ENCODE measurements at places on chromosomes 12 and 14.

GRCh38 chr14:101796479-101796878 lies 35.0 kb downstream of the PPP2R5C start:
- DNase-seq = no peak

- DNase-seq = no peak
These were observed 75.5 kb upstream of the RERGL start for GRCh38 chr12:18165422-18165871.

DNA sequence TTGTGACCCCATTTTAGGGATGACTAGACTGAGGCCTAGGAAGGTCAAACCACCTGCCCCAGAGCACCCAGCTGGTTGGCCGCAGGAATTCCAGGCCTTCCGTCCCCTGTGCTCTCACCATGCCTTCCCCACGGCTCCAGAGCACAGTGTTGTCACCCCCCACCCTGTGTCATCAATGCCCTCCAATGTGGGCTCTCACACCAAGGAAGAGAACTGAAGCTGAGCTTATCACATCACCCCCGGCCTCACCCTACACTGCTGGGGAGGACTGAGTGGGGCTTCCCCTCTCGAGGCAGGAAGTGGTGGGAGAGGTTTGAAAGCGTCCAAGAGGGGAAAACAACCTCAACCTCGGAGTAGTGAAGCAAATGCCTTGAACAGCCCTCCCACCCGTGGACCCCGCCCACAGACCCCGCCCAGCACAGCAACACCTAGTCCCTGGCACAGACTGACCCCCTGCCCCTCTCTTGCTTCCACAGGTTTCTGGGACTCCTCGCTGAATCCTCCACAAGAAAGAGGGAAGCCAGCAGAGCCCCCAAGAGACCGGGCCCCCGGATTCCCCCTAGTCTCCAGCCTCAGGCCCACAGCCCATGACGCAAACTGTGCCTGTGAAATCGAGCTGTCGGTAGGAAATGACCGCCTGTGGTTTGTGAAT lies 97.2 kb downstream of the LGMN start:
- peak; percentile 68 for DNase-seq

DNA sequence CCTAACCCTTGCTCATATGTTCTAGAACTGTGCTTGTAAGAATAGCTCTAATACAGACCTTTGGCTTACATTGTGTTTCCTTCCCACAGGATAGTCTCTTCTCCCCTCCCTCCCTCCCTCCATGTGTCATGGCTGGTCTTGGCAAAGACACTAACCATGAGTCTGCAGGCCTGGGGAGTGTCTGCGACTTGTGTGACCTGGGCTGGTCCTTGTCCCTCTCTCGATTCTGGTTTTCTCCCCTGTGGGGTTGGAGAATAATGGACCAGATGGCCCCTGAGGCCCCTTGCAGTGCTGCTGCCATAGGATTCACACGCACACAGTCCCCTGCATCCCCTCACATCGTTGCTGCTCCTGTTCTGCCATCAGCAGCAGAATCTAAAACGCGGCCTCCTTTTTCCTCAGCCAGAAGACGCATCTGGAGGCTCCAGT lies 30.3 kb downstream of the DEGS2 start:
- DNase-seq = no peak

DNA sequence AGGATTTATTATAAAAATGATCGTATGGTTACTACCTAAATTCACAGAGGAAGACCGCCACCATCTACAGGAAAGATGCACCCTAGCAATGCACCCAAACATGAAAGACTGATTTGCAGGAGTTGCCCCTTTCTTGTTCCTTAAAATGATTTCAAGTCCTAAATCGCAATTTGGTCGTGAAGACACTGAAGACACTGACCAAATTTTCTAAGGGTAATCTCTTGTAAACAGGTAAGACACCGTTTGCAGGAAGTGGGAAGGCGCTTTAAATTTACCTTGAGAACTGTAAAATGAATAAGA lies 1.0 kb downstream of the SOS2 start:
- DNase-seq = no peak

DNA sequence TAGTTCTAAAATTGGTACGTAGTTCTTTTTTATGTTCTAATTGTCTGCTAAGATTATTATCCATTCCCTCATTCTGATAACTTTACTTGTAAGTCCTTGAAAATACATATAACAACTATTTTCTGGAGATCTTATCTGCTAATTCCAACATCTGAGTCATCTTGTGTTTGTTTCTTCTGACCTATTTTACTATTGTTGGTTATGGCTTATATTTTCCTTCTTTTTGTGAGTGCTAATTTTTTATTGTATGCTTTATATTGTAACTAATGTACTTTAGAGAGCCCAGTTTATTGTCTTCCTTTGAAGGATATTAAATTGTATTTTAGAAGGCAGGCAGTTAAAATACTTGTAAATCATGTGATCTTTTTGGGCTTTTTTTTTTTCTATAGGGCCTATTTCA lies 149.3 kb upstream of the LRFN5 start:
- no peak for DNase-seq

DNA sequence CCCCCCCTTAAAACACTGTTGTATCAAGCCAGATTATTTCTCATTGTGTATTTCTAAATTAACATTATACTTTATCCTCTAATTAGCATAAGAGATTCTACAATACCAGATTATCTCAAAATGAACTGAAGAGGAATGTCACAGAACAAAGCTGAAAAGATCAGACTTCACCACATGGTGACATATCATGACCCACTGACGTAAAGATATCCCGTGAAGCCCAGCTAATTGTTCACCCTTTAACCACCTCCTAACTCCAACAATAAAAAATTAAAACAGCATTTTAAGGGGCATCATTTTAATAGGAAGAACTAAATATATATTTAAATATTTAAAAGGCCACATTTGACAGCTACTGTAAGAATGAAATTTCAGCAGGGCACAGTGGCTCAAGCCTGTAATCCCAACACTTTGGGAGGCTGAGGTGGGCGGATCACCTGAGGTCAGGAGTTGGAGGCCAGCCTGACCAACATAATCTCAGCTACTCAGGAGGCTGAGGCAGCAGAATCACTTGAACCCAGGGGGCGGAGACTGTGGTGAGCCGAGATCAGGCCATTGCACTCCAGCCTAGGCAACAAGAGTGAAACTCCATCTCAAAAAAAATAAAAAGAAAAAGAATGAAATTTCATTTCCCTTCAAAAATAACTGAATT lies 29.0 kb downstream of the CDK17 start:
- no peak for DNase-seq

GRCh38 chr14:47269756-47270492 lies 405.5 kb downstream of the MDGA2 start:
- DNase-seq = no peak

- no peak for DNase-seq
These were observed 35.9 kb upstream of the PYGL start for GRCh38 chr14:50979941-50980850.

DNA sequence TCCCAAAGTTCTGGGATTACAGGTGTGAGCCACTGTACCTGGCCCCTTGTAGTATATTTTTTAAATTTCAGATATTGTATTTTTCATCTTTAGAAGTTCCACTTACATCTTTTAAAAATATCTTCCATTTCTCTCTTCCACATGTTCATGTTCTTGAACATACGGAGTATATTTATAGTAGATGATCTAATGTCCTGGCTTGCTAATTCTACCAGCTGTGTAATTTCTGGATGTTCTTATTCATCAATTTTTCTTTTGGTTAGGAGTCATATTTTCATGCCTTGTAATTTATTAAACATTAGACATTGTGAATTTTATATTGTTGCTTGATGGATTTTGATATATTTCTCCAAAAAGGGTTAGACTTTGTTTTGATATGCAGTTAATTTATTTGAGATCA lies 30.8 kb downstream of the NTN4 start:
- DNase-seq = no peak

- no peak for DNase-seq
These were observed 88.1 kb downstream of the PPP2R5C start for GRCh38 chr14:101849640-101850039.

GRCh38 chr14:73465823-73466532 lies 7.6 kb upstream of the NUMB start:
- no peak for DNase-seq

DNA sequence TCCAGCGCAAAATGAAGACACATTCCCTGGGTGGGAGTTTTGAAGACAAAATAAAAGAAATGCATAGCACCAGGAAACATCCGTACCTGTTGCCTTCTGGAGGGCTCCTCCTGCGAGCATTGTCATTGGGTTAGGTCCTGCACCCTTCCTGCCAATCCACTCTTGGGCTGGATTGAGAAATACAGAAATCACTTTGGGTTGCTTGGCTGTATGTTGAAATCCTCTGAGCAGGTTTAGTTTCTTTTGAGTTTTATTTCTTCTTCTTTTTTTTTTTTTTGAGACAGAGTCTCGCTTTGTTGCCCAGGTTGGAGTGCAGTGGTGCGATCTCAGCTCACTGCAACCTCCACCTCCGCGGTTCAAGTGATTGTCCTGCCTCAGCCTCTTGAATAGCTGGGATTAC lies 67.6 kb downstream of the ARF6 start:
- DNase-seq = no peak

Data from activated CD8-positive, alpha-beta memory T cell treated with anti-CD3 and anti-CD28 coated beads for 4 hours (primary cell).